Dermis blood vessel endothelial cell (primary cell): ENCODE measurements at places on chromosomes 2 and 18. TPM values are rescaled to one million over a fixed set of nuclear protein-coding genes. Genes with fewer than 3 reads are reported as not detected.

TBC1D8 gene
- 81.3 and 89.8 TPM in 2 replicates for total RNA-seq

DNA sequence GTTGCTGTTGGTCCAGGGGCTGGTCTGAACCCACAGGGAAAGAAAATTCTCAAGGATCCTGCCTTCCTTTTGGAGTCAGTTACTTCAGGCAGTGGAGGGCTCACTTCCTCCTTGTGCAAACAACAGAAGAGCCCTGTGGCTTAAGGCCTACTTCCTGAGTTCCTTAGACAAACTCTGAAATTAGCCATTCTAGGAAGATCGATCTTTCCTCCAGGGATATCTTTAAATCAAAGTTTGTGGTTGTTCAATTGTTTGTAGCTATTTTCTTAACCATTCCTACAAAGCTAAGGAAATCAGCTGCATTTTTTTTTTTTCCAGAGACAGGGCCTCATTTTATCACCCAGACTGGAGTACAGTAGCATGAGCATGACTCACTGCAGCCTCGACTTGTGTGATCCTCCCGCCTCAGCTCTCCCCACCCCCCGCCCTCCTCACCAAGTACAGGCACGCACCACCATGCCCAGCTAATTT lies 156.0 kb downstream of the TANC1 start:
- DNase-seq = peak; percentile 92

CXCR2 gene
- not detected in 2 replicates for total RNA-seq

DNA sequence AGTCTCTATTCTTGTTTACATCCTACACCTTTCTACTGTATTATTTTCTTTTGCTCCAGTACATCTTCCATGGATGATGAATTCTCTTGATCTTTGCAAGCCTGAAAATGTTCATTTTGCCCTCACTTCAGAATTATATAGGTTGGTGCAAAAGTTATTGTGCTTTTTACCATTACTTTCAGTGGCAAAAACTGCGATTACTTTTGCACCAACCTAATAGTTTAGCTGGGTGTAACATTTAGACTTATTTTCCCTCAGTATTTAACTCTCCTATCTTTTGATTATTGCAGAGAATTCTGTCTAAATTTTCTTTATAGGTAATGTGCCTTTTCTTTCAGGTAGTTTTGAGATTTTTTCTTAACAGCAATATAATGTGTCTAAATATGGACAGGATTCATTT lies 81.8 kb downstream of the SS18 start:
- DNase-seq = no peak

MFSD2B gene
- under 0.01 and 0.09 TPM in 2 replicates for total RNA-seq

DNA sequence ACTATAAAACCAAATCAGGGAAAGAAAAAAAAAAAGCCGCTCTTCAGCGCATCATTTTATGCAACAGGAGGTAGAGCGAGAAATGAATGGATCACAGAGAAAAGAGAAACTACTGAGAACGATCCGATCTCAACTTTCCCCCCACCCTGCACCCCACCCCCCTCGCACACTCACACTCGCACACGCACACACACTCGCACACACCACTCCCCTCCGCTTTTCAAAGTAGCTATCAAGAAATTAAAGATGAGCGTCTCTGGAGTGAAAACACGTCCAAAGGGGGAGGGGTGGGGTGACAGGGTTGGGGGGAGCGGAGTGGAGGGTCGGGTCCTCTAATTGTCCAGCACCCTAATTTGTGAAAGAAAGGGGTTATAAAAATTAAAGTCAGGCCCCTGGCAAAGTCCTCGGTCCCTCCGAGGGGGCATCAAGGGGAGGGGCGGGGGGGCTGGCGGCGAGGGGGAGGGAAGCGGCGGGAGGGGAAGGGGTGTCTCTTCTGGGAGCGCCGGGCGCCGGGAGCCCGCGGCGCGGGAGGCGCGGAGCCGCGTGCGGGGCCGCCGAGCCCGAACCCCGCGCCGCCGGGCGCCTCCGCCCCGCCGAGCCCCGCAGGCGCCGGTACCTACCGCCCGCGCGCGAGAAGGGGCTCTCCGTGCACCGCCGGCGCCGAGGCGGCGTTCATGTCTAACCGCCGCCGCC lies 428 bp downstream of the TCF4 start:
- DNase-seq = peak; percentile 67

GRCh38 chr18:10354241-10354811 lies 100.1 kb upstream of the APCDD1 start:
- no peak for DNase-seq

PRSS56 gene
- total RNA-seq = not detected in 2 replicates

DNA sequence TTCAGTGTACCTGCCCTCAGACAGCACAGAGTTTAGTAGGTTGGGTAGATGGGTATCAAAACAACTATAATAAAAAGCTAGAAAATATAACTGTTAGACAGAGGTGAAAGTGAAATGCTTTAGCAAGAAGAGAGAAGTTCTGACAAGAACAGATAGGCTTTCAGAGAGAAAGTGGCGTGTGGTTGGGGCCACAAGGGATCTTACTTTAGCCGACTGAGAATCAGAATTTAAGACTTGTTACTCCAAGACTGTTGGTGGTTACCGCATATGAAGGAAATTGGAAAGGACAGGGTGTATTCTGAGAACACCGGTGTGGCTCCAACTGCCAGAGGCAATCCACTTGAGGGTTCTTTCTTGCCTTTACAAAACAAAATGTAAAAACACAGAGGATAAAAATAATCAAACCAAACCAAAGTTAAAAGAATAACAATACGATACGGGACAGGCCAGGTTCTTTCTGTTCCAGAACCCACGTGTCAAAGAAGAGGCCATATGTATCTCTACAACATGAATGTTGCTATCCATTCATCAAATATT lies 44.4 kb upstream of the AGPS start:
- DNase-seq = no peak

- DNase-seq = no peak
These were observed 4.8 kb downstream of the IL36A start for GRCh38 chr2:113010088-113010487.

CCDC102B gene
- 15.1 and 20.3 TPM in 2 replicates for total RNA-seq

DNA sequence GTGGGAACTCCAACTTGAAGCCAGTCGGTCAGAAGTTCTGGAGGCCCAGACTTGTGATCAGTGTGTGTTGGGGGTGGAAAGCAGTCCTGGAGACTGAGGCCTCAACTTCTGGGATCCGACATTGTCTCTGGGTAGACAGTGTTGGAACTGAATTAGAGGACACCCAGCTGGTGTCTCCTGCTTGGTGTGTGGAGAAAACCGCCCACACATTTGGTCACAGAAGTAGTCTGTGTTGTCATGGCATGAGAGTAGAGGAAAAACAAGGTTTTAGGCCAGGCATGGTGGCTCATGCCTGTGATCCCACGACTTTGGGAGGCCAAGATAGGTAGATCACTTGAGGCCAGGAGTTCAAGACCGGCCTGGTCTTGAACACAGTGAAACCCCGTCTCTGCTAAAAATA lies 51.5 kb downstream of the PUM2 start:
- no peak for DNase-seq
